ENCODE measurements at places on chromosomes 1 and 21.
A peak's percentile ranks its signal among the peaks of the same experiment; 100 is the strongest.

GRCh38 chr1:1858382-1859086 lies 32.4 kb downstream of the GNB1 start:
- peak; percentile 62 for DNase-seq

- DNase-seq, result no peak
These were observed 39.9 kb upstream of the TENT5C start for GRCh38 chr1:117565745-117566455.

- no peak for DNase-seq
These were observed 145.4 kb downstream of the PTGER3 start for GRCh38 chr1:70902211-70902610.

DNA sequence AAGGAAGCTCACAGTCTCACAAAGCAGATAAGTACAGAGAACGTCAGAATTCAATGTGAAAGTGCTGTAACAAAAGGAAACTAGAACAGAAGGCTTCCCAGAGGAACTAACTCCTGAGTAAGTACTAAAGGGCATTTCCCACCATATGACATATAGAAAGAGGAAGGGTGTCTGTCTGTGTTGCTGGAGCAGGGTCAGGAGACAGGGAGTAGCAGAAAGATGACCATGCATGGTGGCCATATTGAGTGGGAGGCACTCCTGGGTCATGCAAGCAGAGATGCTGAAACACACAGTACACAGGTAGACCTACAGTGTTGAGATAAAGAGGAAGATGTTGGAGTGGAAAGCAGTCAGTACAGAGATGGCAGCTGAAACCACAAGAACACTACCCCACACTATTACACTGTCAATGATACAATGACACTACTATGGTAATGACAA lies 47.3 kb downstream of the SLC25A24 start:
- DNase-seq, result no peak

DNA sequence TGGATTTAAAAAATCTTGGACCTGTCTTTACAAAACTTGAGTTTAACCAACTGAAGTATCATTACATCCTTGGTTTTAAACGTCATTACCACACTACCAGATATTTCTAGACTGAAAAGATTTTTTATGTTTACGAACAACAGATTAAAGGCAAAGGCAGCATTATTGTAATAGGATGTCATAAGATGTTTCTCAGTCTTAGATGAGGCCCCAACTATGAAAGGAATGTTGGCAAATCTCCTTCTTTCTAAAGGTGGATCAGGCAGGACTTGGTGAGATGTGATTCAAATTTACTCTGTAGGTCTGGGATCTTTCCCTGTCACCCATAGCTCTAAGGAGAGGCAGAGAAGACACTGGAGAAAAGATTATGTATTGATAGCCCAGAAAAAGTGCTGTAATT lies 417.9 kb downstream of the PTBP2 start:
- no peak for DNase-seq

DNA sequence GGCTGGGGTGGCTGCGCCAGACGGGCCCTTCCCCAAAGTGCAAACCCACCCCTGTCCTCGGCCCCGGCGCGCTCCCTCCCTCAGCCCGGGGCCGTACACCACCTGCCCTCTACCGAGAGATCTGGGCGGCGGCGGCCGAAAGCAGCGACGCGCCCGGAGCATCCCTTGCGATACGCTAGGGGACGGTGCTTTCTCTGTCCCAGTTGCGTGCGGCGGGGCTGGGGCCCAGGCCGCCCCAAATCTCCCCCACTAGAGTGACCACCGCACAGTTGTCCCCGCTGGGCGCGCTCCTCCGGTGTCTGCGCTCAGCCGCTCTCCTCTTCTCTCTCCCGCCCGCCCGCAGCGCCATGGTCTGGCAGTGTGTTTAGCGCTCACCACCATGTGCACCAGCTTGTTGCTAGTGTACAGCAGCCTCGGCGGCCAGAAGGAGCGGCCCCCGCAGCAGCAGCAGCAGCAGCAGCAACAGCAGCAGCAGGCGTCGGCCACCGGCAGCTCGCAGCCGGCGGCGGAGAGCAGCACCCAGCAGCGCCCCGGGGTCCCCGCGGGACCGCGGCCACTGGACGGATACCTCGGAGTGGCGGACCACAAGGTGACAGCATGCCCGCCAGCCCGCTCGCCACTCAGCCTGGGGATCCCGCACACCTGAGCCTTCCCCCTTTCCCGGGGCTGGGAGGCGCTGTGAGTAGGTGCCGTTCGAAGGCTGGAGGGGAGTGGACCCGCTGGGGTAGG lies 1.0 kb downstream of the ST6GALNAC5 start:
- no peak for DNase-seq

DNA sequence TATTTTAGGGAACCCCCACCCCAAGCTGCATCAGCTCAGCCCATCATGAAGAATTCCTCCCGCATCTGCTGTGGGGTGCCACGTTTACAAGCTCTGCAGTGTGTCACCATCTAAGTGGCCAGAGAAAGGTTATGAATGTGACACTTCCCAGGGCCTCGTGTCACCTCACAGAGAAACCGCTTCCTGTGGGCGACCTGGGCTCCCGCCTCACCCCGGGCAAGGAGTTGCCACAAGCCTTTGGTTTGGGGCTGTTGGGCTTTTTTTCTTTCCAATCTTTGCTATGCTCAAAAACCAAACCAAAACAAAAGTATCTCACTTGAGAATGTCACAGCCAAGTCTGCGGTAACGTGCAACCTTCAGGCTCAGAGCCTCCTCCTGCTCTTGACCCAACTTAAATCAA lies 82.1 kb upstream of the ARHGEF16 start:
- DNase-seq, result peak; percentile 21

- no peak for DNase-seq
These were observed 75.9 kb upstream of the SMYD2 start for GRCh38 chr1:214205053-214205452.

GRCh38 chr1:64828829-64829228 lies 84.0 kb downstream of the RAVER2 start:
- peak; percentile 33 for DNase-seq

- DNase-seq, result no peak
These were observed 194.2 kb upstream of the NFIA start for GRCh38 chr1:60888126-60888525.

DNA sequence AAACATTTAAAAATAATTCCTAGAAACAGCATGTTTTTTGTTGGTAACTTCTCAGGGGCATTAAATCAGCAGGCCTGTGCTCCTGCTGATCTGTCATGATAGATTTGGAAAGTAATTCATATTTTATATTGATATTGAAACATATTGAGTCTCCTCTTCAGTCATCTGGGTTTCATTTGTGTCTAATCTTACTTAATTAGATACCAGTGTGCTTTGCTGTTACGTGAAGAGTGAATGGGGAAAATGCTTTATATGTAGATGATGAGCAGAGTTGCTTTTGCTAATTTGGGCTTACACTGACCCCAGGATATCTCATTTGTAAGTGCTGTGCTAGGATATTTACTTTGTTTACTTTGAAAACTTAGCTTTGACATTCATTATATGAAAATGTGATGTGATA lies 45.9 kb downstream of the CHRM3 start:
- no peak for DNase-seq

GRCh38 chr1:110336300-110337039 lies 2.7 kb upstream of the RBM15 start:
- no peak for DNase-seq

DNA sequence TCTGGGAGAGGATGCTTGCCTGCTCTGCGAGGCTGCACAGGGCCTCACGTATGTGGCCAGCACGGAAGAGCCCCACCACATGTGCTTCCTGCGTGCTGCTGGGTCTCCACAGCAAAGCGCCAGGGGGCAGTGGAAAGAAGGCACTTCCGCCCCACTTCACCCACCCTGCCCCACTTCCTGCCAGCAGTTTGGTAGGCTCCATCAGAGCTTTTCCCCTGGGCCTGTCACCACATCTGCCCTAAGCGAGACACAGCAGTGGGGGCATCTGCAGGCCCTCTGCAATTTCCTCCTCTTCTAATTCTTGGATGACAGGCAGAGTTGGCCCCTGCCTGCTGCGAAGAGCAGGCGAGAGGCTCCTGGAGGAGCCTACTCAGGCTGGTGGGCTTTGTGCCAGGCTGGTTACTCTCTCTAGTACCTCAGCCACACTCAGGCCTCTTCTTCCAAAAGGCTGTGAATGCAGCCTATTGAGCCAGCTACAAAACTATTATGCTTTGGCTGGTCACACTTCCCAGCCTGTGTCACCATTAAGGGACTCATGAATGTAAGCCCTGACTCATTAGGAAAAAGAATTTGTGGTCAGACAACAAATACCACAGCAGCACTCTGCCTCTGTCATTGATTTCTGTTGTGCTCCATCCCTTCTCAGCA lies 25.0 kb downstream of the CD244 start:
- peak; percentile 88 for DNase-seq

DNA sequence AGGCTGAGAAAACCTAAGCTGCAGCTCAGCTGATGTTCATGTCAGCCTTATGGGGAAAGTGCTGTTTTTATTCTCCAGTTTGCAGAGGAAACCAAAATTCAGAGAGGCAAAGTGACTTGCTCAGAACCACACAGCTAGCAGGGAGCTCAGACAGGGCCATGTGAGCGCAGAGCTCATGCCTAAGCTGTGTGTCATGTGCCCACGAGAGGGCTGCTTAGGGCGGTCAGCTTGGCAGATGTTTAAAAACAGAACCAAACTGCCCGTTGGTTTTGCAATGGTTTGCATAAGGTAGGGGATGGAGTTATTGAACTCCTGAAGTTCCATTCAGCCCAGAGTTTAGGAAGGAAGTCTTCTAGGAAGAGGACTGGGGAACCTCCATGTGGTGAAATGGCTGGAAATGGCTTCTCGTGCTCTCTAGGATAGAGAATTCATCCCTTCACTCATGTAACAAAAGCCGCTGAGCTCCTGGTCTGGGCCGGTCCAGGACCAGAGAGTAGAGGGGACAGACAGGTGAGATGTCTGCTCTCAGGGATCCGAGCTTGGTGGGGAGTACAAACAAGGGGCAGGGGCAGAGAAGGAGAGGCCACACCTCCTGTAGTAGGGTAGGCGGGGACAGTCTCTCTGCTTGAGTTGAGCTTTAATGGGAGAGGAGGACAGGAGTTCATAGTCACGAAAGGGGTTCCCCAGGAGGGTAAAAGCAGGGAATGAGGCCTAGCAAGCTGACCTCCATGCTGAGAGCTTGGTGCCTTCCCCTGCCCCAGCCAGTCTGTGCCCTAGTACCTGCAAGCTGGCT lies 46.9 kb downstream of the ARHGEF10L start:
- no peak for DNase-seq

GRCh38 chr1:154557248-154557938 lies 1.1 kb downstream of the UBE2Q1 start:
- no peak for DNase-seq

GRCh38 chr1:19080721-19081120 lies 124.2 kb upstream of the IFFO2 start:
- DNase-seq, result no peak

DNA sequence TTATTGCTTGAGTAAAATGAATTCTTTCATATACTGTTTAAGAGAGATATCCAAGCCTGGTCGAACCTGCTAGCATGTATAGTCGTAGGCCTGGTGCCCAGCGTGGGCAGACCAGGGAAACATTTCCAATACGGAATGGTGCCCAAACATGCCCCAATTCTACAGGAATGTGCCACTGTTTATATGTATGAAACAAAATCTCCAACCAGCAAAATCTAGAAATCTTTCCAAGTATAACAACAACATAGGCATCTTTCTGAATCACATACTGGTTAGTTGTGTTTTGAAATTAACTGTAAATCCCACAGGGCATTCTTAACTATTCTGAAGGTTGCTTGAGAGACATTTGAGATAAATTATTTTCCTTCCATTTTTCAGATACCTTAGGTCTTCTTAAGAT lies 17.0 kb upstream of the ABCD3 start:
- no peak for DNase-seq

DNA sequence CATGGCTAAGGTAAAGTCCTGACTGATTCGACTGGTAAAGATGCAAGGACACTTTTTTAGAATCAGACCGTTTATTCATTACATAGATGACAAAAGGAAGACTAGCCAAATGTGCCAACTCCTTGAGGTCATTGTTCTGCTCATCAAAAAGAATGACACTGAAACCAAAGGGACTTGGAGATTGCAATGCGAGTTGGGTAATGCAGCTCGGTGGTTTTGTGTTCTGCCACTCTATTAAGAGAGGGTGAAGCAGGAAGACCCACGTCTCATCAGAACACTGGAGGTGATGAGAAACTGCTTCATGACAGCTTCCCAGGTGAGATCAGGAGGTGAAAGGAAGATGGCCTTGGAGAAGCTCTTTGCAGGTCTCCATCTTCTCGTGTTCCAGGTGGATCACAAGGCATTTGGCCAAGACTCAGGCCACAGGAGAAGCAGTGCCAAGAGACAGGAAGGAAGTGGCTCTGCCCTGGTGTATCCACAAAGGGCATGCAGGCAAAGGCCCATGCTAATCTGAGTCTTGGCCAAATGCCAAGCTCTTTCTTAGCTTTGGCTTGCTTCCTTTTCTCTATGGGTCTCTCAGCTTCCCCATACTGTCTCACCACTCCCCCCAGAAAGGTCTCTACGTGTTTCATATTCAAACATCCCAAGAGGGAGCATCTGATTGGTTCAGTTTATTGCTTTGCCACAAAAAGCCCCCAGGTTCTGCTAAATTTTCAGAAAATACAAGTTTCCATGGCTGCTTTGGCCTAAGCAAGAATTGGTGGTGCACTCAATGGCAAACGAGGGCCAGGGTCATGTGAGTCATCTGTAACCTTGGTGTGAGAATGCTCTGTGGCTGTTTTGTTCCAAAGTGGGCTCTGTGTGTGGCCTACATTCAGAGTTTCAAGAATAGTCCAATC lies 5.7 kb upstream of the CCT8 start:
- peak; percentile 66 for DNase-seq

- peak; percentile 54 for DNase-seq
These were observed 1.7 kb upstream of the TNFRSF9 start for GRCh38 chr1:7942214-7942921.

GRCh38 chr1:25040122-25040685 lies 110.1 kb upstream of the RUNX3 start:
- DNase-seq, result no peak

DNA sequence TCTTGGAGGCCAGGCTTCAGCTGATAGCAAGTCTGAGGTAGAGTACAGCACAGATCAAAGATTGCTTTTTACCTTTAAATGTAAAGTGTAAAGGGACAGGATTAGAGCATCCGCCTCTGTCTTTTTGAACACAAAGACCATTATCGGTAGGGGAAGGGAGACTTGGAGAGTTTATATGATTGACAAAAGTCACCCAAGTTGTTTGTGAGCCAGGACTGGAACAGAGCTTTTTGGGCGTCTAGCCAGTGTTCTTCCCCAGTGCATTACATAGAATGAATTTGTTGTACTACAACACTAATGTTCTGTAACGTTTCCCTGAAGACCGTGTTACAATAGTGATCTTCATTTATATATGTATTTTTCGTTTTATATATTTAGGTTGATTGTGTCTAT lies 9.3 kb upstream of the PIGC start:
- no peak for DNase-seq

DNA sequence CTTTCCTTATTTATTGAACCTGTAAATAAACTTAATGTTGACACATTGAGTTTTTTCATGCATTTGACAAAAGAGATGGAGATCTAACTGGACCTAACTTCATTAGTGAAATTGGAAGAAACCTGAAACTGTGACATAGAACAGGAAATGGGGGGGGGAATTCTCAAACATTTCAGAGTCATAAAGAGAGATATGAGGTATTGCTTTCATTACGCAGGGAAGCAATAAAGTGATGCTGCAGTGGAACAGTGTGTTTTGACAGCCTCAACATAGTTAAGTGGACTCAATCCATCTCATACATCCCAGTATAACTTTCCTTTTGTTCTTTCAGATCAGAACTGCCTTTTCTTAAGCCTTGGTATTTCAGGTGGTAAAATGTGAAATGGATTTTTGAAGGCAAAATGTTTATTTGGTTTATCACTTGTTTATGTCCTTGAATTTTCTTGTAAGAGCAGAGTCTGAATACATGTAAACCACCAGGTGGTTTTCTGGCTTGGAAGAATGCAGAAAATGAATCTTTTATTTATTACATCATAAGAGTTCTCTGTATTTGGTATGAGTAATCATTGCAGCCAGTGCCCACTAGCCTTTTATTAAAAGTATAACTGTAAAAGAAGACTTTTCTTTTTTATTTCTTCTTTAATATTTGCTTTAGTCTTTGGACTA lies 132.5 kb downstream of the ZNF326 start:
- no peak for DNase-seq
